ENCODE measurements at places on chromosomes 6 and 20. TPM values are rescaled to one million over a fixed set of nuclear protein-coding genes. Genes with fewer than 3 reads are reported as not detected.

DNA sequence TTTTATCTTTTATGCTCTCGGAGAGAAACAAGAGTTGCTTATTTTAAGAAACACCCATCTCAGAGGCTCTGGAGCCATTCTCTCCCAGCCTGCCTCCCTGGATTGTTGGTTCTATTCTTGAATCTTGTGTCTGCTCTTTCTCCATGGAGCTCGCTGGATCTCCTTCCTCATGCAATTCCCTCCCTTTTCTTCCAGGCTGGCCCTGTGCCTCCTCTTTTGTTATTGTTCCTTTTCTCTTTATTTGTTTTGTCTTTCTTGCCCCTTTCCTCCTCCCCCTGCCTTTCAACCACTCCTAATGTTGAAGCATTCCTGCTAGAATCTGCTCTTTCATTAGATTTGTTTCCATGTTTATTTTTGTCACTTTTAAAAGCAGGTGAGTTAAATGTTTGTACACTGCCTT lies 76.5 kb downstream of the STMND1 start:
- no peak for ATAC-seq

DNA sequence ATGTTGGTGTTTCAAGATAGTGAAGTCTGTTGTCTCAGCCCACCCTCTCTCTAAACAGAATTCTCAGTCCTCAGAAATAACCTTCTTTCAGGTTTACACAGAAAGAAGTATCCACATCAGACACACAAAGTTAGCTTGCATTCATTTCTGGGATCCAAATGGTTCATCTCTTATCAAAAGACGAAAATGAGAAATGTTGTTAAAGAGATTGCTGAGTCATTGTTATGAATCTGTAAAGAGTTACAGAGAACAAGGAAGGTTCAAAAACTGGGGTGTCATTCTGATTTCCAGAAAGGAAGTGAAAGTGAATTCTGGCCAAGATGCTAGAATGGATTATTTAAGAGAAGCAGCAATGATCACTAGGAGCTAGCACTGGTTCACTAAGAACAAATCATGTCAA lies 90.5 kb upstream of the ATXN1 start:
- ATAC-seq, result no peak

- ATAC-seq, result no peak
Observed at GRCh38 chr6:74642101-74642500, 563.8 kb downstream of the COL12A1 start.

GRCh38 chr6:130699742-130700141 lies 127.5 kb upstream of the SMLR1 start:
- no peak for ATAC-seq

ALDH5A1 gene
- 13.4 TPM for total RNA-seq

DNA sequence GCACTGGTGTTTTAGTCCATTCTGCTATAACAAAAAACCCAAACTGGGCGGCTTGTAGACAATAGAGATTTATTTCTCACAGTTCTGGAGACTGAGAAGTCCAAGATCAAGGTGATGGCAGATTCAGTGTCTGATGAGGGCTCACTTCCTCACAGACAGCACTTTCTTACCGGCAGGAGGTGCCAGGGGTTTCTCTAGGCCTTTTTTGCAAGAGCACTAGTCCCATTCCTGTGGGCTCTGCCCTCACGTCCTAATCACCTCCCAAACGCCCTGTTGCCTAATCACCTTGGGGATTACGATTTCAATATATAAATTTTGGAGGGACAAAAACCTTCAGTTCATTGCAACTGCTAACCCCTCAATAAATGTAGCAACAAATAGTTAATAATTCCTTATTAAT lies 140.0 kb upstream of the SGK1 start:
- no peak for ATAC-seq

GRCh38 chr6:38279963-38280588 lies 359.7 kb downstream of the BTBD9 start:
- ATAC-seq, result no peak

GRCh38 chr6:30885999-30886896 lies 1.9 kb downstream of the DDR1 start:
- peak; percentile 64 for ATAC-seq

GRCh38 chr6:29232725-29233124 lies 62.0 kb downstream of the OR2J2 start:
- no peak for ATAC-seq

- ATAC-seq, result no peak
Observed at GRCh38 chr6:26243752-26244151, 121.2 kb upstream of the BTN3A2 start.

DNA sequence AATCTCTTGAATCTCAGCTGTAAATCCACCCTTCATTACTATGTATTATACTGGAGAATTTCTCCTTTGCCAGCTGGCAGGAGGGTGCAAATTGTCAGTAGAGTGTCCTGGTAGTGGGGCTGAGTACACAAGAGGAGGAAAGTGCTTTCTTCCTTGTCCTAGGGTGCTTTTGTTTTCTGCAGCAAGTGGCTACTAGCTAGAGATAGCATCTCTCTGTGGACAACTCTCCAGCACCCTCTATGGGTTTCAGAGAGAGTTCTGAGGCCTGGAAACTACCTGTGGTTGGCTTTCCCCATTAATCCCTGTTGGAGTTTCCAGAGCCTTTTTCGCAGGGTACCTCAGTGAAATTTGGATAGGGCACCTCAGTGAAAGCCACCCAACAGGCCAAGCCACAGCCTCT lies 422.5 kb upstream of the RGS17 start:
- ATAC-seq, result peak; percentile 17

DYNLT2 gene
- 0.84 TPM for total RNA-seq

SEL1L2 gene
- not detected for total RNA-seq

- no peak for ATAC-seq
Observed at GRCh38 chr20:10432079-10432478, 1.9 kb downstream of the MKKS start.

- no peak for ATAC-seq
Observed at GRCh38 chr6:3297006-3297405, 38.3 kb downstream of the PSMG4 start.

- no peak for ATAC-seq
Observed at GRCh38 chr20:63106765-63107448, 100.1 kb upstream of the BHLHE23 start.

GRCh38 chr6:30683183-30683979 lies 3.1 kb downstream of the PPP1R18 start:
- no peak for ATAC-seq

Measured in esophagus mucosa (tissue), 1 donor.